Stimulated activated CD4-positive, alpha-beta T cell treated with anti-CD3 and anti-CD28 coated beads, Interleukin-1b, Interleukin-23, amount 100 ng/mL, for 48 hours (primary cell): ENCODE measurements at places on chromosomes 16 and 17.
A peak's percentile ranks its signal among the peaks of the same experiment; 100 is the strongest.

GRCh38 chr17:46009681-46010596 is 10.9 kb downstream of the STH start:
- no peak for DNase-seq

DNA sequence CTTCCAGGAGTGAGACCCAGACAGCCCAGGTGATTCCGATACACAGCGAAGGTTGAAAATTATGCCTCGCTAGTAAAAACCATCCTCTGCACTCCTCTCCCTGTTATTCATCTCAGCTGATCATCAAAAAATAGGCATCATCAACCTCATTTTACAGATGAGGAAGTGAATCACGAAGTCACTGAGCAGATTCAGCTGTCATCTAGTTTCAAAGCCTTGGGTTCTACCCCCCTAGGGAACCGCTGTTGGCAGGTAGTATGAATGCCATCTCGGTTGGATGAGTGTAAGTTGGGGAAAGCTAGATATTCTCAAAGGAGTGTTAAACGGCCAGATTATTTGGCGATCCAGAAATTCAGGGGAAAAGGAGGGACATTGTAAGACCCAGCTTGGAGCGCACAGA is 2.0 kb downstream of the CRYM start:
- no peak for DNase-seq

- DNase-seq: peak; percentile 61
Observed at GRCh38 chr16:68704232-68704867, 32.7 kb upstream of the CDH1 start.

GRCh38 chr16:68823401-68824135 is 19.8 kb upstream of the TANGO6 start:
- no peak for DNase-seq

DNA sequence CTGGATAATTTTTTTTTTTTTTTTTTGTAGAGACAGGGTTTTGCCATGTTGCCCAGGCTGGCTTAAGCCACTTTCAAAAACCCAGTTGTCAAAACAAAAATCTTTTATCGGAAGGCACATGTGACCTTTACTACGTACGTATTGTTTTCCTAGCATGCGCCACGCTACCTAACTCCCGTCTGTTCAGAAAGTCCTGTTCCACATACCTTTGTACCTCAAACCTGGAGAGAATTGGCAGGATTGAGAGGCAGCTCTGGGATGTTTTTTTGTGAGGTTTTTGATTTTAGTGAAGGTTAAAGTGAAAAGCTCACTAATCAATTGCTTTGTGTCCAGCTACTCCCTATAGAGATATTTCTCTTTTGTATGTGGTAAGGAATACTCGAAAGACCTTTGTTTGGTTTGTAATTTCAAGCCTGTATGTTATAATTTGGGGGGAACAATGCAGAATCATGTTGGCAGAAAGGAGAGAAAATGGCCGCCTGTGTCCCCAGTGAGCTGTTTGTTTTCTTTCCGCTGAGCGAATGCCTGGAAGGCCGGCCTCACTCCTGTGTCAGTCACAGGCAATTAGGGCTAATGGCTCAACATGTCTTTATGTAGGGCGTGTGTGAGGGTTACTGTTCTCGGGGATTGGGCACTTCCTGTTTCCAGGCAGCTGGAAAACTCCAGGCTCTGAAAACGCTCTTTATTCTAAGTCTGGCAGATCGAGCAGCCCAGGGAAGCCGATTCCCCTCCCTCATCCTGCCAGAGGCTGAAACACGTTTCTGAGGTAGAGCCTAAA is 60.8 kb upstream of the CLEC18A start:
- DNase-seq: no peak

GRCh38 chr17:47907932-47908562 is 12.0 kb downstream of the SP2 start:
- DNase-seq: no peak

DNA sequence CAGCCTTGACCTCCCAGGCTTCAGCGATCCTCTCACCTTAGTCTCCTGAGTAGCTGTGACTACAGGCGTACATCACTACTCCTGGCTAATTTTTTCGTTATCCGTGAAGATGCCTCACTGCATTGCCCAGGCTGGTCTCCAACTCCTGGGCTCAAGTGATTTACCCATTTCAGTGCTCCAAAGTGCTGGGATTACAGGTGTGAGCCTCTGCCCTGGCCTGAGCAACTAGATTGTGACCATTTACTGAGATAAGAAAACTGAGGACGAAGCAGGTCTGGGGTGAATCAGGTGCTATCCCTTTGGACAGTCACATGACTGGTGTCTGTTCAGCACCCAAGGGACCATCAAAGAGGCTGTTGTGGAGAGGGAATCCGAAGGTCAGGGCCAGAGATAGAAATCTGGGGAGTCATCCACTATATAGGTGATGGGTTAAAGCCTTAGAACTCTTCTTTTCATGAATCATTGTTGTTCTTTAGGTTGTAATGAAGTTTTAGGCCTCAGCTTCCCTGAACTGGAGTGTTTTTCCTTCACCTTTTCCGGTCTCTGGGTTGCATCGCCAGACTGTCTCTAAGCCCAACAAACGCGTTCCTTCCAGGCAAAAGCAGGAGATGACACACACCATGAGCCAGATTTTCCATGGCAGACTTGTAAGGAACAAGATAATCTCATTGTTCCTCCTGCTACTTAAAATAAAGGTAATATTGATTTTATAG is 62.5 kb downstream of the FTO start:
- DNase-seq: no peak

- no peak for DNase-seq
Observed at GRCh38 chr16:35599429-35600160, 2140.2 kb downstream of the TP53TG3F start.
